CD4-positive, alpha-beta T cell treated with Interleukin-15 for 1 hour (primary cell): ENCODE measurements at places on chromosomes 16 and 17.

DNA sequence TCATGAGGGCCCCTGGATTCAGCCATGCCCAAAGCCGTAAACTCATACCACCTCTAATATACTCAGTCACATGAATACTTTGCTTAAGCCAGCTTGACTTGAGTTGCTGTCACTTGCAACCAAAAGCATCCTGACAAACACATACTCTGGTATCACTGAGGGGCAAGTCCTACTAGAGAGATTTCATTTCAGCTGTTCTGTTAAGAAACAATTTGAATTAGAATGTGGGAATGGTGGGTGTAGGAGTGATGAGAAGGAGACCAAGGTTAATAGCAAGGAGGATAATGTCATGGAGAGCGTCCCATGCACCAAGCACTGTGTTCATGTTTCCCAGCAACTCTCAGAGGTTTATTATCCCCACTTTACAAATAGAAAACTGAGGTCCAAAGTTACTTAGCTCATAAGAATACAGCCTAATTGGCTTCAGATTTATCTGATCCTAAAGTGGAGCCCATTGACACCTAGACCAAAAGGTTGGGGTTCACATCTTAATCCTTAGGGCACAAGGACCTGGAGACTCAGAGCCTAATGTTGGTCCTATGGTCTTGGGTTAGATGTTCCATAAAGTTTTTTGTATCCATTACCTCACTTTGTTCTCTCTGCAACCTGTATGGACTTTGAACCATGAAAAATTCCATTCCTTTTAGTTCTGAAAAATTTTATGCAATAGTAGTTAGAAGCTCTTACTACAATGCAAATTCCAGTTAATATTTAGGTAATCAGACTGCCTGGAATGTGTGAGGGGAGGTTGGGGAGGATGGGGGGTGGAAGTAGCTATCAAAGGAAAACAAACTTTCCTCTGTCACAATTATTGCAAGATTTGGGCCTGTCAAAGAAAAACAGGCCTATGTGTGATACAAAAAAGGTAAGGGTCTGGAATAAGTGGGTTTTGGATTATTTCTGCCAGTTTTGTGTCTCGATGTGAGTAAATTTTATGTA, 105.9 kb downstream of the IRX3 start:
- DNase-seq: no peak

GRCh38 chr17:49038138-49038537, 41.0 kb downstream of the IGF2BP1 start:
- no peak for DNase-seq

GRCh38 chr17:57993471-57994365, 5.7 kb upstream of the VEZF1 start:
- no peak for DNase-seq

- peak; percentile 66 for DNase-seq
Measured at GRCh38 chr17:77475016-77475976, 334.5 kb downstream of the SEC14L1 start.

- DNase-seq: no peak
Measured at GRCh38 chr17:76922084-76922483, 53.9 kb downstream of the MGAT5B start.

DNA sequence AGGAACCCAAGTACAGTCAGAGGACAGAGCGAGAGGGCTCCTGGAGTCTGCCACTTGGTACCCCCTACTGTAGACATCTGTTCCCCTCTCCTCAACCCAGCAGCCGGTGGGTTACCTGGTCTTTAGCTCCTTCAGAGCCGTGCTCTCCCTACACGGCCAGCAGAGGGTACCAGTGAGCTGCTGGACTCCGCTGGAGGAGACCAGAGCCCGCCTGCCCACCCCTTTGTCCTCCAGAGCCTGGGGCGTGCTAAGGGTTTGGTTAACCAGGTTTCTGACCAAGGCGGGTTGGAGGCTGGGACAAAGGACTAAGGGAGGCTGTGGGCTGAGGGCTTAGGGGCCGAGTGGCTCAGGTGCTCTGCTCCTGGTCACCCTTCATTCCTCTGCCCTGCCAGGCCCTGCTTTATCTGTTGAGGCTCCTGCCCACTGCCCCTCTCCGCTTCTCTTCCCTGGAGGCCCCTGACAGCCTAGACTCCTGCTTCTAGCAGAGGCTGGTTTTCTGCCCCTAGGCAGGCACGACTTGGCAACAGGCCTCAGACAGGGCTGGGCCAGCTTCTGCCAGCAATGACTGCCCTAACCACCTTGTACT, 2.7 kb upstream of the HSD11B2 start:
- peak; percentile 53 for DNase-seq

GRCh38 chr16:46801428-46802049, 29.4 kb downstream of the C16orf87 start:
- no peak for DNase-seq

DNA sequence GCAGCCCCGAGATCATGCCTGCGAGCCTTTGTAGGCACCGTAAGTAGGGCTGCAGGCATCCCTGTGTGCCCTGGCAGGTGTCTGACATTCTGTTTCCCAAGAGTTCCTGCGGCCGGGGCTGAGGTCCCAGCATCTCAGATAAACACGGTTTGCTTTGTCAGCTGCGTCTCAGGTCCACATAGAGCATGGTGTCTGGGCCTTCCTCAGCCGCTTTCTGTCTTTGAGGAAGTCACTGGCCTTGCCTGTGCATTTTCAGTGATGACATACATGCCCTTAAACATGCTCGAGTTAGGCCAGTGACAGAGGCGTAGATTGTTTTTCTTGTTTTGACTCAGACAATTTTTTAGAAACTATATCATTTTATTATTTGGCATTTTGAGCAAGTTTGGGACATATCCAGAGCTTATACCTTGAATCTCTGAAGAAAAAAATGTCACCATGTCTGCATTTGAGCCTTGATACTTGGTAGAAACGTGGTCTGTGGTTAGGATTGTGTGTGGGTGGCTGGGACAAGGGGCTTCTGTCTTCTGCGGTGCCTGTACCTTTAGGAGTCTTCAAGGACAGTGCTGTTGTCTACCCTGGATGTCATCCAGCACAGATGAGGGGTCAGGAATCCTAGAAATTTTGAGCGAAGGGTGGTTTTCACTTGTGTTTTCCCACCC, 105.8 kb downstream of the SNX29 start:
- no peak for DNase-seq

- no peak for DNase-seq
Measured at GRCh38 chr16:74281300-74281699, 15.3 kb upstream of the PSMD7 start.

DNA sequence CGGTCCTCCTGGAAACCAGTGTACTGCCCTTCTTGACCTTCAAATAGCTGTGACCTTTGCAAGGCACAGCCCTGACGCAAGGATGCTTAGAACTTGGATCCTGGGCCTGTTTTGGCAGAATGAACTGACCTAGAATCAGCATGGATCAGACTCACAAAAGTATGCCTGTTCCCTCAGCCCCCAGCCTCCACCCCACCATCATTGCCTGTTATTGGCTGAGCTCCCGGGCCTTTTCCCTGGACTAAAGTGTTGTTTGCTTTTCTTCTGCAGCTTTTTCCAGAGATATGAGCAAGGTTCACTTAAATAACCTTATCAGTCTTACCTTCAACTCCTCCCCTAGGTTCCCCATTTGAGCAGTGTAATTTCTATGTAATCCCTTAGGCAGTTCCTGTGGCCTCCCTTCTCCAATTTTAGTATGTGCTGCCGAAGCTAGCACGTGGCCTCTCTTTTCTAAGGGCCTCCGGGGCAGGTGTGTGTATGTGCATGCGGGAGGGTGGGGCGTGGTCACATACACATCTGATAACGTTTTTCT, 347.4 kb downstream of the MAF start:
- no peak for DNase-seq

- no peak for DNase-seq
Measured at GRCh38 chr16:85768199-85768598, 17.3 kb upstream of the C16orf74 start.

DNA sequence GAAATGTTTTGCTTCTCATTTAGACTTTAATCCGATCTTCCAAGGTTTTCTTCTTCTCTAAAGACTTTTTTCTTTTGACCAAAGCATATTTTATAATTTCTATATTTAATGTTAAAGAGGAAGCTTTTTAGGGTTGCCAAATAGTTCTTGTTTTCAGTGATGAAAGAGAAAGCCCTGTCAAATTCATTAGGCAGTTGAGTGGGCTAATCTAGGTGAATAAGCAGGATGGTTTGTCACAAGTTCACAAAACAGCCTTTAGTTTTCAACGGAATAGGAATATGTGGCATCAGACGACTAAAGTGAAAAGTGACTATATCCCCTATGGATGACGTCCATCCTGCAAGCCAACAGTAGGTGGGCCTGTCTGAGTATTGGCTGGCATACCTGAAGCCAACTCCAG, 118.8 kb downstream of the NLK start:
- DNase-seq: no peak

DNA sequence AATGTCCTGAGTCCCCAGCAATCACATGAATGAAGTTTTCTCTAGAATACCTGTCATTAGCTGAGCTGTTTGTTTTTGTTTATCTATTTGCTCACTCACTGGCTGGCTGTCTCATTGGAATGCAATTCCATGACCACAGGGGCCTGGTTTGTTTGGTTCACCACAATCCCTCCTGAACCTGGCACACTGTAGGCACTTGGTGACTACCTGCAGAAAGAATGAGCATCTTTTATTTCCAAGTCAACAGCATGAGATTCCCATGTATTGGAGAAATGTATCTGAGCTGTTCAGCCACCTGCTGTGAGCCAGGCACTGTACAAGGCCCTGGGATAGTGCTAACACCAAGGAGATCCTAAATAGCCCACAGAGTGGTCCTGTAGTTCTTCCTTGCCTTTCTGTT, 345.1 kb downstream of the XYLT1 start:
- DNase-seq: no peak

DNA sequence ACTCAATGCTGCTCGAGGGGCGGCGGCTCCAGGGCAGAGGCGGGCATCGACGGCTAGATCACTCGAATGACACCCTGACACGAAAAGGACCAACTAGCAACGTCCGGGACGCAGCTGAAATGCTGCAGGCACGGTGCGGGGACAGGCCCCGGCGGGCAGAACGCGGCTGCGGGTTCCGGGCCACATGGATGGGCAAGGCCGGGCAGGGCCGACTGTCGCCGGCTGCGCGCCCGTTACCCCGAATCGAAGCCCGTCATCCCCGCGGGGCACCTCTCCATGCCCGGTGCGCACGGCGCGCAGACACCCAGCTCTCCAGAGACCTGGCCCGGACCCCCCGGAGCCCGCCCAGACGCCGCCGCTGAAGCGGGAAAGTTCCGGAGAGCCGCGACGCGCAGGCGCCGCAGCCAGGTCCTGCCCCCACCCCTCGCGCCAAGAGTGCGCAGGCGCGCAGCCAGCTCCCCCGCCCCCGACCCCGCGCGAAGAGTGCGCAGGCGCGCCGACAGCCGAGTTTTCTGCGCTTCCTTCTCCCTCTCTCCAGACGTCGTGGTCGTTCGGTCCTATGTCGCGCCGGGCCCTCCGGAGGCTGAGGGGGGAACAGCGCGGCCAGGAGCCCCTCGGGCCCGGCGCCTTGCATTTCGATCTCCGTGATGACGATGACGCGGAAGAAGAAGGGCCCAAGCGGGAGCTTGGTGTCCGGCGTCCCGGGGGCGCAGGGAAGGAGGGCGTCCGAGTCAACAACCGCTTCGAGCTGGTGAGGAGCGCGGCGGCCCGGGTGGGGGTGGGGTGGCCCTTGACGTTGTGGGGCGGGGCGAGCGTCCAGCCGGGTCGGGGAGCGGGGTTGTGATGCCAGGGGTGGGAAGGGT, at the start of gene TCF25:
Gene TCF25, plus strand, starts transcription at position 484 of the 863 bp plus-strand sequence. Its CDS starts 76 bp downstream, at position 560.
- peak; percentile 84 for DNase-seq

DNA sequence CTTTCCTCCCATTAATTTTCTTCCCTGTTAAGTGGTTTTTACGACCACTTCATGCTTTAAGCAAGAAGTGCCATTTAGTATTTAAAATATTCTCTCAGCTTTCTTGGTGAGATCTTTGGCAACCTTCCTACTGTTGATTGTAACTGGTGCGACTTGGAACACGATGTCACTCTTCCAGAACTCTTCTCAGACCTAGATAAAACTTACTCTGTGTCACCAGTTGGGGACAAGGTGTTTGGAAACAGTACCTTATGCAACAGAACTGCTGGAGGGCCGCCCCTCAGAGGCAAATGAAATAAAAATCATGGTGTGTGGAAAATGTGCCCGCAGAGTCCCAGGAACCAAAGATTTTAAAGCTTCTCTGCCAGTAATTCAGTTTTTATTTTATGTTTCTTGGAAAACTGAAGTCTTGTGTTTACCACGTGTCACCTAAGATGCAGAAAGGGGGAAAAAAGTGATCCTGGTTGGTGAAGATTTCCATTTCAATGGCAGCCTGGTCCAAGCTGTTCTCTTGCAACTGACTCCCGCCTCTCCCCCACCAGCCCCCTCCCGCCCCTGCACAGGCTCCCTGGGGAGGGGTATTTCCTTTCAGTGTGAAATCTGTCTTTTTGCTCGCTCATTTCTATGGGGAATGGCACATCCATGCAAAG, 7.2 kb upstream of the HSD11B2 start:
- DNase-seq: no peak

GRCh38 chr17:8670421-8670820, 39.9 kb upstream of the MYH10 start:
- no peak for DNase-seq

DNA sequence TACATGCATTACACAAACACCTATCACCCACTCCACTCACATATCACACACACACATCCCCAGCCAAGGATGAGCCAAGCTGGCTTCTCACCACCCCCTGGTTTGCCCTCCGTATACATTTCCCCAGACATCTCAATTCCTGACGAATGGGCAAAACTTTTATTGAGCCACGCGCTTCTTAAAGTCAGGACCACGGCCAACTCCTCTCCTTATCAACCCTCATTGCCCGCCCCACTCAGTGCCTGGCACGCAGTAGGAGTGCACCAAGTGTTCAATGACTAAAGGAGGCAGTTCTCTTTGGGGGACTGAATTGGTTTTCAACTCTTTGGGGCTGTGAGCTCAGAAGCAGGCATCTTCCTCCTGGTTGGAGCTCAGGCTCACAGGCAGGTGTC, 22.5 kb upstream of the C16orf78 start:
- no peak for DNase-seq

DNA sequence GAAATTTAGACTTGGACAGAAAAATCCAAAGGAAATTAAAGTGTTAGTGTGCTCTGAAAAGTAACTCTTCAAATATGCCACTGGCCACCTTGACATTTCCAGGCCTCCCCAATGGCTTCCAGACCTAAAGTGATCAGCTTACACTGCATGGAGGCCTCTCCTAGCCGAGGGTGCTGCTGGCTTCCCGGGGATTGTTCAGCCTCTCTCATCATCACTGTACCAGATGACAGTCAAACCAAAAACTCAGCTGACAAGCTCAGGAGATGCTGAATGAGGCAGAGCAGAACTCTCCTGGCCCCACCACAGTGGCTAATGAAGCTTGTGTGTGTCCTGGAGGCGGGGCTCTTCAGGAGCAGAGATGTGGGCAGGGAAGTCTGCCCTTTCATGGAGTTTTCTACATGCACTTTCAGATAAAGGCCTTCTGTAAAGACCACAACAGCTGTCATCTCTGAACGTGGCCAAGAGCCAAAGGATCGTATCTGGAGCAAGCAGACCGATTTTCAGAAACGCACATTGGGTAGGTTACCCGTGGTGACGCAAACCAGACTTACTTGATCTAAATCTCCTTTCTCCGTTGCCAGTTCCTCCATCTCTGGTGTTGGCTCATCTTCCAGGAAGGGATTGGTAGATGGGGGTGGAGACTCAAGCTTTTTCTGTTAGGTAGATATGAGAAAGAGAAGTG, 113.3 kb downstream of the VPS53 start:
- DNase-seq: no peak

GRCh38 chr16:76676356-76676755, 399.2 kb downstream of the CNTNAP4 start:
- no peak for DNase-seq

GRCh38 chr16:24577167-24577566, 37.8 kb downstream of the RBBP6 start:
- DNase-seq: no peak
